Astrocyte of the cerebellum (primary cell): ENCODE measurements at places on chromosomes 4 and X.

- DNase-seq = peak; percentile 37
Measured at GRCh38 chr4:173420801-173421200, 21.9 kb upstream of the SCRG1 start.

DNA sequence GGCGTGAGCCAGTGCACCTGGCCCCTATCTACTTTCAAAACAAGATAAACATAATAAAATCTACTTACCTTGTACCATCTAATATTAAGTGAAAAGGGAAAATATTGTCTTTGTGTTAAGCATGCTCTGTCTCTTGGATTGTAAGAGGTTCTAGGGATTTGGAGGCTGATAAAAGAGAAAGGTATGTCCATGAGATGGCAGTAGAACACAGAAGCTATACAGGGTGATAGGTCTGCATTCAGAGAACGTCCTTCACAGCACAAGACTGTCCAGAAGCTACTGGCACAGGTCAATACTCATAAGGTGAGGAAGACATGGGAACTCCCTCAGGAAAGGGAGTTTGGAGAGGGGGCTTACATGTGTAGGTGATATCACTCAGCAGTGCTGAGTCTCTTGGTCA is 135.5 kb downstream of the TMEM47 start:
- DNase-seq = no peak

GRCh38 chr4:82667761-82668480 is 106.1 kb upstream of the TMEM150C start:
- DNase-seq = peak; percentile 56

DNA sequence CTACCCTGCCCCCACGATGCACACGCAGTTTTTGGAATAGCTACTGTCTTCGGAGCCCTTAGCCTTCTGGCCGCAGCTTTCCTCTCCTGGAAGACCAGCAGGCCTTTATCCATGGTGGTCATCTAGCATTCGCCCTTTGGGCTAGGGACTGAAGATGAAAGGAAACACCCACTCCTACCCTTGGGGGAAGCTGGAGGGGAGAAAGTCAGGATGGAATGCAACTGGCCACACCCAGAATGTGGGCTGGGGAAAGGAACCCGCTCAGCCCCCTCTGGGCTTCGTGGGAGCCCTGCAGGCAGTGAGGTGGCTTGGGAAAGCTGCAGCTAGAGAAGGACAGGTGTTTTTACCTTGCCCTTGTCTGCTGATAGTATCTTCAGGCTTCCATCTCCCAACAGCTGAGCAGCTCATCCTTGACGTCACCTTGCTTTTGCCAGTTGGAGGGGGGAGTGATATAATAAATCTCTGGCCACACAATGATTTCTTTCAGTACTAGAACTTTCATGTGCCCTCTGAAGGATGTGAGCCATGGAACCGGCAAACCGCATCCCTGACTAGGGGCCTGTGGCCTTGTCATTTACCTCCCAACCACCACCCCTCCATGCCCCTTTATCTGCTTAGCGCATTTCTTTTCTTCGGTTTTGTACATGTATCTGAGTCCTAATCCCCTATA is 59.0 kb downstream of the ELF4 start:
- DNase-seq = no peak

- DNase-seq = no peak
Measured at GRCh38 chr4:113548303-113548702, 213.2 kb downstream of the CAMK2D start.

DNA sequence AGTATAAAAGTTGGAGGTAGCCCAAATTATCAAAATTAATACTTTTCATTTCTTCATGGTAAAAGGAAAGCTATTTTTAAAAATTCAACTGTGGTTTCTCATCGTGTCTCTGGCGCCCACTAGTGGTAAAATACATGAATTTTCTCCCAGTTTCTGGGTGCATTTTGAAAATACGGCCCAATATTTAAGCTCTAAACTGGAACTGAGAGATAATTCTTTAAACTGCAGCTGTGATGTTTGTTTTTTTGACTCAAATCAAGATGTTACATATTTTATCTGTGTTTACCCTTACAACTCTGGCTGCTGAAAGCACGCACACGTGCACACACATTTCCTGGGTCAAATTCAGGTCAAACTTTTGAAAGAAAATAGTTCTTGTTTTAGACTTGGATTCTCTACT is 123.9 kb upstream of the ACSL4 start:
- DNase-seq = no peak

DNA sequence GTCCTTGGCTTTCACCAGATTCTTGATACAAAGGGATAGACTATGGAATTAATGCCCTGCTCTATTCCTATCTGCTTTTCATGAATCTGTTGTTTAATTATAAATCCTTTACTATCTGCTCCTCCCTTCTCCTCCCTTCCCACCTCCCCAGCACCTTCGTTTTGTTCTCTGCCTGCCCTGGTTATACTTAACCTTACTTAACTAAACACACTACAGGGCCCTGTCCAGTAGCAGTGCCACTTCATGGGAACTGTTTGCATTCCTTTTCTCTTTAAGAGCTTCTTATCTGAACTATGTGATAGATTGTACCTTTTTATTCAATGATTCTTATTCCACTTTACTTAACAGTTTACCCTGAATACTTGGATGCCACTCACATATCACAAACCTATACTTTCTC is 830 bp downstream of the HOPX start:
- DNase-seq = no peak

DNA sequence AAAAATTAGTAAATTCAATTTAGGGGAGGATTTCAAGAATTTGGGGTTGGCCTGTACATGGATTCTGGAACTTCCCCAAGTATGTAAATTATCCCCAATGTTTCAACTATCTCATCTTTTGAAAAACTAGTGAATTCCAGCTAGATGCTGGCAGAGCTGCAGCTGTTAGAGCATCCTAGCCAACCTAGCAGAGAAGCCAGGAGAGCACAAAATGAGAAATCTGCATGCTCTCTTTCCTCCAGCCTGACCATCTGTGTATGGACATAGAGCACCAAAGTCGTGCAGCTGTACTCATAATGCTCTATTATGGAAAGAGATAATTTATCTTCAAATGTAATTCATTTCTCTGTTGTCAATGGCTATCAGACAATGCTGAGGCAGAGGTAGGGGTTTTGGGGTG is 1217.7 kb downstream of the PCDH19 start:
- no peak for DNase-seq

- peak; percentile 41 for DNase-seq
Measured at GRCh38 chrX:115408771-115409400, 119.4 kb downstream of the LUZP4 start.

- DNase-seq = no peak
Measured at GRCh38 chr4:165994701-165995100, 121.7 kb downstream of the TLL1 start.

DNA sequence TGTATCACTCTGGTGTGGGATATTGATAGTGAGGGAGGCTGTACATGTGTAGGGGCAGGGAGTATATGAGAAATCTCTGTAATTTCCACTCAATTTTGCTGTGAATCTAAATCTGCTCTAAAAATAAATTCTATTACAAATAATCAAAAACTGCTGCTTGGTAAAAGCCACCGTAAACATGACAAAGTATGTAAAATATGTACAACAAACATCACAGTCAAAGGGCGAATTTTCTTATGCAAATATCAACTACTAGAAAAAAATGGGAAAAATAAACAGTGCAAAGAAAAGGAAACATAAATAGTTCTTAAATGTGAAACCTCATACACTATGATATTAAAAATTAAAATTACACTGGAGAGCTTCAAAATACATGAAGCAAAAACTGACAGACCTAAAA is 105.1 kb upstream of the DCLK2 start:
- DNase-seq = no peak

GRCh38 chr4:141306331-141306730 is 85.6 kb downstream of the ZNF330 start:
- no peak for DNase-seq

DNA sequence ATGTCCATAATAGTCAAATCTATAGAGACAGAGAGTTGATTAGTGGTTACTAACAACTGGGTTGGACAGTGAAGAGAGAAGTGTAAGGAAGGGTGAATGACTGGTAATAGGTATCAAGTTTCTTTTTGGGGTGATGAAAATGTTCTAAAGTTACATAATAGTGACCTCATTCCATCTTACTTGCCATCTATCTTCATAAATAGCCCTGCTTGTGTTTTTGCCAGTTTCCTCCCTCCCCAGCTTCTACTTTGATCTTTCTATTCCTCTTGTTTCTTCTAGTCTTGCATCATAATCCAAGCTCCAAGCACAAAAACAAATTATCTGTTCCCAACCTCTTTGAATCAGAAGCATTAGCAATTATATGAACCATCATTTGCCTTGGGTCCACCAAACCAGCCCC is 40.2 kb upstream of the TET2 start:
- DNase-seq = no peak

GRCh38 chr4:176784816-176785215 is 7.9 kb downstream of the VEGFC start:
- no peak for DNase-seq

DNA sequence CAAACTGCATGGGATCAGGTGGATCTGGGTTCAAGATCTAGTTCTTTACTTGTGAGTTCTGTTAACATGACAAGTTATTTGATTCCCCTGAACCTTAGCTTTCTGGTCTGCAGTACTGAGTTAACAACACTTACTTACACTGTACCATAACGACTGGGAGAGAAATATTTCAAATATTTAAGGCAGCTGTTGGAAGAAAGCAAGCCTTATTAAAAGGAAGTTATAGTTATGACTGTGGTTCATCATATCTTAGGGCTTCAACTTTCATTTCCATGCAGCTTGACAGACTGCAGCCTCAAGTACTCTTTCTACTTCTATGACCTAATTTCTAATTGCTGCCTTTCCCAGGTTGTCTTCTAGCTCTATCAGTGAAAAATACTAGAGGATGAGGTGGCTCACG is 40.0 kb upstream of the PDGFRA start:
- no peak for DNase-seq

GRCh38 chrX:120560405-120560841 is 339 bp downstream of the CUL4B start:
- DNase-seq = no peak

DNA sequence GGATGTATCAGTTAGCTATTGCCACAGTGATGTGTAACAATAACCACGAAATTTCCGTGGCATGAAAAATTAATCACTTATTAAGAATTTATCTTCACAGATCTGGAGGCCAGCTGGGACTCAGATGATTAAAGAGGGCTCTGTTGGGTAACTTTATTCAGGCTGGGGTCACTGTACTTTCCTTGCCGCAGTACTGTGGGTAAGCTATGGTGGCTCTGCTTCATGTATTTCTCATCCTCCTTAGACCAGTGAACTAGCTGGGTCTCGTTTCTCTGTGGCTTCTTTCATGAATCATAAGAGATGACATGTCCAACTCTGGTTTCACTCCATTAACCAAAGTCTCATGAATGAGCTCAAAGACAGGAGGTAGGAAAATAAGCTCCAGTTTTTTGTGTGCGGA is 13.5 kb downstream of the TEX13B start:
- no peak for DNase-seq

- DNase-seq = no peak
Measured at GRCh38 chr4:66805582-66805981, 739.7 kb downstream of the CENPC start.

DNA sequence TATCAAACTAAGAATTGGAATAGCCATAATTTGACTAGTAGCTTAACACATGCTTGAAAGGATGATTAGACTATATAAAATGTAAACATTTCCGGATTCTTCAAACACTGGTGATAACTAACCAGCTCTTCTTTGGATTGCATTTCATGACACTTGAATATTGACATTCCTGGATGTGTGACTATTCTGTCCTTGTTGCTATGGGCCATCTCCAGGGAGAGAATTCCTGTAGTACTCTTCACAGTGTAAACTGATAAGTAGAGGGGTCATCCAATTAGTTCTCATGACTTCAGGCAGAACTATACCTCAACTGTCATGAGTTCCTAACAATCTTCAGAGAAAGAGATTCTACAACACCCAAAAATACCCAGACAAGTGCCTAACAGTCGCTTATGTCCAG is 1026.7 kb upstream of the TENM3 start:
- DNase-seq = no peak

- no peak for DNase-seq
Measured at GRCh38 chrX:149456476-149457245, 48.4 kb downstream of the IDS start.

DNA sequence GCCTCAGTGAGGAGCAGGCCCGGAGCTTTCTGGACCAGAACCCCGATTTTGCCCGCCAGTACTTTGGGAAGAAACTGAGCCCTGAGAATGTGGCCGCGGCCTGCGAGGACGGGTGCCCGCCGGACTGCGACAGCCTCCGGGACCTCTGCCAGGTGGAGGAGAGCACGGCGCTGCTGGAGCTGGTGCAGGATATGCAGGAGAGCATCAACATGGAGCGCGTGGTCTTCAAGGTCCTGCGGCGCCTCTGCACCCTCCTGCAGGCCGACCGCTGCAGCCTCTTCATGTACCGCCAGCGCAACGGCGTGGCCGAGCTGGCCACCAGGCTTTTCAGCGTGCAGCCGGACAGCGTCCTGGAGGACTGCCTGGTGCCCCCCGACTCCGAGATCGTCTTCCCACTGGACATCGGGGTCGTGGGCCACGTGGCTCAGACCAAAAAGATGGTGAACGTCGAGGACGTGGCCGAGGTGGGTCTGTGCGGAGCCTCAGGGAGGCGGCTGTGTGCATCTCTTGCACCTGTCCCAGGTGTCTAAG is 323 bp downstream of the PDE6B start:
- DNase-seq = no peak

DNA sequence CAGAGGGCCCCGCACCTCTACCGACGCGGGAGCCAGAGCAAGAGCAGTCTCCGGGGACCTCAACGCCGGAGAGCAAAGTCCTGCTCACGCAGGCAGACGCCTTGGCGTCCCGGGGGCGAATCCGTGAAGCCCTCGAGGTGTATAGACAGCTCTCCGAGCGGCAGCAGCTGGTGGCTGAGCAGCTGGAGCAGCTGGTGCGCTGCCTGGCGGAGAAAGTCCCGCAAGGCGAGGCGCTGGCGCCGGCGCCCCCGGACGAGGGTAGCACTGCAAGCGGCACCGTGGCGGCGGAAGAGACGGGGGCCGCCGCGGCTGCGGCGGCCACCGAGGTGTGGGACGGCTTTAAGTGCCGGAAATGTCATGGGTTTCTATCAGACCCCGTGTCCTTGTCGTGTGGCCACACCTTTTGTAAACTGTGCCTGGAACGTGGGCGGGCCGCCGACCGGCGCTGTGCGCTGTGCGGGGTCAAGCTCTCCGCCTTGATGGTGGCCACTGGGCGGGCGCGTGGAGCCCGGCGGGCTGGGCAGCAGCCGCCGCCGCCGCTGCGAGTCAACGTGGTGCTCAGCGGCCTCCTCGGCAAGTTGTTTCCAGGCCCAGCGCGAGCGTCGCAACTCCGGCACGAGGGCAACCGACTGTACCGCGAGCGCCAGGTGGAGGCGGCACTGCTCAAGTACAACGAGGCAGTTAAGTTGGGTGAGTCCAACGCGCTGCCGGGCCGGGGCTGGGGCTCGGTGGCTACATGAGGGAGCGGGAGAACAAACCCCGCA is 672 bp downstream of the LONRF3 start:
- DNase-seq = no peak

GRCh38 chr4:154720618-154721267 is 23.1 kb upstream of the LRAT start:
- DNase-seq = no peak

DNA sequence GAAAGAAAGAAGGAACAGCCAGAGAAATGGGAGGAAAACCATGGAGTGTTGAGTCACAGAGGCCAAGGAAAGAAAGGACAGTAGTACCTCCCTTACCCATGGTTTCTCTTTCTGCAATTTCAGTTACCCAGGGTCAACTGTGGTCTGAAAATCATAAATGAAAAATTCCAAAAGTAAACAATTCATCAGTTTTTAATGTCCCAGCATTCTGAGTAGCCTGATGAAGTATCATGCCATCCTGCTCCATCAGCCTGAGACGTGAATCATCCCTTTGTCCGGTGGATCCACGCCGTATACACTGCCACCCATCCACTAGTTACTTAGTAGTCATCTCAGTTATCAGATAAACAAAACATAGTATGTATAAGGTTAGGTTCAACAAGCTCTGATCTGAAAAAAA is 114.2 kb downstream of the COMMD8 start:
- no peak for DNase-seq
